Sciatic nerve (tissue), 2 donors: ENCODE measurements at places on chromosomes 13 and 19.

- DNase-seq: no peak
Measured at GRCh38 chr13:111361046-111361872, 40.8 kb downstream of the TEX29 start.

DNA sequence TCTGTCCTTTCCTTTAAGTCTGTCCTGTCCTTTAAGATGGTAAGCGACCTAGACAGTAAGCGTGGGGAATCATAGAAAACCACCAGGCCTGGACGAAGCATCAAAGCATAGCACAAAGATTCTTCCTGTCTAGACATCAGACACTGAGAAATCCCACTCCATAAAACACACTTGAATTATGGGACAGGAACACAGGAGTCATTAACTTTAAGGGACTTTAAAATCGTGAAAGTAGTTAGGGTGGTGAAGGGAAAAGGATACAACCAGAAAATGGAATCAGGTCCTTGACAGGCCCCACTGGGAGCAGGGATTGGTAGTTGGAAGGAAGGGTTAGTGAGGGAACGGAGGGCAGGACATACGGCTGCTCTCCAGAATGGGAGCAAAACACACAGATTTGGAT lies 31.6 kb upstream of the C1QTNF9 start:
- no peak for DNase-seq

DNA sequence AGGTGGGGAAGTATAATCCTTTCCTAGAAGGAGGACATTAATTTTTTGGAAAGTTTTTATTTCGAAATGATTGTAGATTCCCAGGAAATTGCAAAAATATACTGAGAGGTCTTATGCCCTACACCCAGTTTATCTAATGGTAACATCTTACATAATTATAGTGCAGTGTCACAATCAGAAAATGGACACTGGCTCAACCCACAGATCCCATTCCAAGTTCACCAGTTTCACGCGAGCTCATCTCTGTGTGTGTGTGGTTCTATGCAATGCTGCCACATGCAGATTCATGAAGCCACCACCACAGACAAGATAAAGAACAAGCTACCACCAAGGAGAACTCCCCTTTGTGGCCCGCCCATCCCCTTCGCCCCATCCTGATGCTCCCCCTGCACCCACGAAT lies 24.4 kb downstream of the IL17D start:
- no peak for DNase-seq

DNA sequence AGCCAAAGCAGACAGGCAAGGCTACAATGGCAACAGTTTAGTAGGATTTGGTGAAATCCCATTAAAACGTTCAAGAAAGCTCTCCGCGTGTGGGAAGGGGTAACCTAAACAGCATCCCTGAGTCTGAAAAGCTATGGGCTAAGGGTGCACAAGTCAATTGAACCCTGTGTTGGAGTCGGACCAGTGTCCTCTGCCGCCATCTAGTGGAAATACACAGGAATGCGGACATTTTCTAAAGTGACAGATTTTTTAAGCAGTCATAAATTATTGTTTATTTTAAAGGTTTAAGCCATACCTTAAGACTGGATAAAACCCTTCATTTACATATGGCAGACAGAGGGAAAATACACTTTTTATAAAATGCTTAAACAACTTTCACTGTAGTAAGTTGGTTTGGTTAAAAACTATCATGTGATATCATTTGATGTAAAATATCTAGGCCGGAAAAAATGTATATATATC lies 26.5 kb upstream of the LSM14A start:
- DNase-seq: no peak

GRCh38 chr13:51719394-51719793 lies 84.6 kb downstream of the DHRS12 start:
- DNase-seq: no peak
